ENCODE measurements at places on chromosomes 3 and 15. TPM values are rescaled to one million over a fixed set of nuclear protein-coding genes. Genes with fewer than 3 reads are reported as not detected.

The HIGD1A gene
- 225 TPM for polyA plus RNA-seq

The MOBP gene
- not detected for polyA plus RNA-seq

The CERS3 gene
- not detected for polyA plus RNA-seq

The HDGFL3 gene
- polyA plus RNA-seq, result 71.6 TPM

The DAZL gene
- polyA plus RNA-seq, result not detected

GRCh38 chr15:52133510-52134220 lies 21.1 kb upstream of the BCL2L10 start:
- DNase-seq, result no peak

- DNase-seq, result peak; percentile 73
Measured at GRCh38 chr3:151976211-151977050, 103.0 kb downstream of the SUCNR1 start.

DNA sequence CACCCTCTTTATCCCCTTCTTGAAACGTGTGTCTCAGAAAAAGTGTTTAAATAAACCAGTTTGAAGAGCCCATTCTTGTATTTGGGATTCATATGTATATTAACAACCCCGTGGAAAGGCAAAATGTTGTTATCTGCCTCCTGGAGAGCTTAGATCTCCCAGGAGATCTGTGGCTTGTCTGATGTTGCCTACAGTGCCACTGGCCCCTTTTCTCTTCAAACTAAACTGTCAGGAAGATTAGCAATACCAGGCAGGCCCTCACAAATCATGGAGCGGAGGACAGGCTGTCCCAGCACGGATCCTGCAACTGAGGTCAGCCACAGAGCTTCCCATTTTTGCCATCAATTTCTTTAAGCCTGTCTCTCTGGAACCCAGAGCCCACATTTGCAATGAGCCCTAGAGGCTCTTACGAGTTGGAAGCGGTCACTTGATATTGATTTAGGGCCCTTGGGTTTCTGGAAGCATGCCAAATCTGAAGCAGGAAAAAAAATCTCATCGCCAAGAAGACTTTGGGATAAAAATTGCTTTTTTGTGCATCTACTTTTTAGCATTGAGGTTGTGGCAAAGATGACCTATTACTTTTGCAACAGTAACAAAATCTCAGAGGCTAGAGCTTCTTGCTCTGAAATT lies 234.1 kb downstream of the OPA1 start:
- DNase-seq, result no peak

DNA sequence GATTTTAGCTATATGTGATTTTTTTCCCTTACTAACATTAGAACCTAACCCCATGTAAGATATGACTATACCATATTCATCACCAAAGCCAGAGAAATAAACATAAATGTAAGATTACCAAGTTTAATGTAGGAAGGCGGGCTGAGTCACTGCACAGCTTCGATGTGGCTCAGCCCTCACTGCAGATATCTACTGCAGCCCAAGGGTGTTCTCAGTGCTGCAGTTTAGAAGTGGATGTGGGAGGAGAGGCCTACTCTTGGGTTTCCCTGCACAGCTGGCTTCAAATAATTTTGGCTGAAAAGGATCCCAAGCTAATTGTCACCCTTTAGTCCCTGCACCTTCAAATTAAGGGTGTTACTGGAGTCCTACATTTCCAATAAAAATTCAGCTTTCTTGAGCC lies 9.3 kb downstream of the ARPP19 start:
- DNase-seq, result peak; percentile 46

- DNase-seq, result no peak
Measured at GRCh38 chr3:167679526-167679925, 25.8 kb upstream of the WDR49 start.

- DNase-seq, result no peak
Measured at GRCh38 chr15:67884514-67885174, 44.8 kb upstream of the RNU6-1 start.

- DNase-seq, result no peak
Measured at GRCh38 chr3:127212711-127213110, 19.8 kb downstream of the PRR23E start.

- no peak for DNase-seq
Measured at GRCh38 chr3:41035456-41036022, 163.8 kb upstream of the CTNNB1 start.

- DNase-seq, result no peak
Measured at GRCh38 chr3:175670557-175670956, 811.4 kb downstream of the NAALADL2 start.

- no peak for DNase-seq
Measured at GRCh38 chr15:78110916-78111475, 18.6 kb downstream of the SH2D7 start.

All from AG04450 (cell line).